A549 (cell line): ENCODE measurements at places on chromosomes 1 and 21. TPM values are rescaled to one million over a fixed set of nuclear protein-coding genes. Genes with fewer than 3 reads are reported as not detected.

The NUP210L gene
- not detected in 3 replicates for polyA plus RNA-seq

The PGBD2 gene
- 5.6 to 6.8 TPM (median 5.8 TPM) in 3 replicates for polyA plus RNA-seq

The AQP10 gene
- polyA plus RNA-seq: not detected in 3 replicates

DNA sequence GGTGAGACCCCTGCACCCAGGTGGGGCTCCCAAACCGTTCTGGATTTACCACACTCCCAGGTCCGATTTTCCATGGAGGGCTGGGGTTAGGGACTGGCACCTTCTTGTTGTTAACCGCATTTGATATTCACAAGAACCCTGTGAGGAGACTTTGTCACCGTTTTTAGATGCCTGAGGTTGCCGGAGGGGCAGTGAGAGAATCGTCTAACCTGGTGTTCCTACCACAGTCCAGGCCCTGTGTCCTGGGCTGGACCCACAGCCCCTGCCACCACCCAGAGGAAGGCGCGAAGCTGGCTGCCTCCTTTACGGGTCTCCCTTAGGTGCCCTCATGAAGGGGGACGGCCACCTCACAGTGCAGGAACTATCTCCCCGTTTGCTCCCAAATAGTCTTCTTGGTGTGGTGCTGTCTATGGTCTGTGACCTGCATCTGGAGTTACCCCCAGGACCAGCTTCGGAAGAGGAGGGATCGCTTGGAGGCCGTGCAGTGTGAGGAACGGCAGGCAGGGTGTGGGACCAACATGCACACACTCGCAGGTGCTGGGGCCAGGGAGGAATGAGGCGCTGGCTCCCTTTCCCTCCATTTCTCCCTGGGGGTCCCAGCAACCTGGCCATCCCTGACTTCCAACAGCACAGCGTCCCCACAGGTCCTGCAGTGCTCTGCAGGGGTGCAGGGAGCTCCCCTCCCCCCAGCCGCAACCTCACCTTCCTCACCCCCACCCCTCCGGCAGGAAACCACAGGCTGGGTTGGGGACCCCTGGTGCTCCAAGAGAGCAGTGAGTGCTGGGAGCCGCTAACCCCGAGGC lies 7.0 kb downstream of the SIM2 start:
- DNase-seq: no peak

The TEDDM1 gene
- polyA plus RNA-seq: not detected in 3 replicates

DNA sequence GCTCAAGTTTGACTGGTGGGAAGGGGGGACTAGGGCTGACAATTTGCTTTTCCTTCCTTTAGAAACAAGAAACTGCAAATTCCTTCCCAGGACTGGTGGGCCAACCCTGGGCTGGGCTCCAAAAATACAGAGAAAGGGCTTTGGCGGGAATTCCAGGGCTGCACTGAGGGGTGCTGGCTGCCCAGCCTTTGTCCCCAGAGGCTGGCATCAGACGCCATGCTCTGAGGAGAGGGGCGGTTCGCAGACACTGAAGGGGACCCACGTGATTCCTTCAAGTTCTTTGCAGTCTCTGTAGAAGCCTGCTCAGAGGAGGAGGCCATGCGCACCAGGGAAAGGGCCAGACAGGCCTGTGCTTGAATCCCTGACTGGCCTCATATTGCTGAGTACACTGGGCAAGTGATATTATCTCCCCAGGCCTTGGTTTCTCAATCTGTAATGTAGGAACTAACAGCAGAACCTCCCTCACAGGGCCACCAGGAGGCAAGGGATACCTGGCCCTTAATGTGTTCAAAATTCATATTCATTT lies 119.5 kb downstream of the EPHB2 start:
- no peak for DNase-seq

The NEXN gene
- polyA plus RNA-seq: 7.3 to 8.7 TPM (median 8.2 TPM) in 3 replicates

The NR1I3 gene
- polyA plus RNA-seq: not detected in 3 replicates

GRCh38 chr1:24426744-24427544 lies 11.3 kb downstream of the NIPAL3 start:
- DNase-seq: no peak

- no peak for DNase-seq
These were observed 189.8 kb downstream of the CLIC6 start for GRCh38 chr21:34858559-34858958.

The FAM72D gene
- polyA plus RNA-seq: 11.1 to 13.5 TPM (median 12.9 TPM) in 3 replicates

DNA sequence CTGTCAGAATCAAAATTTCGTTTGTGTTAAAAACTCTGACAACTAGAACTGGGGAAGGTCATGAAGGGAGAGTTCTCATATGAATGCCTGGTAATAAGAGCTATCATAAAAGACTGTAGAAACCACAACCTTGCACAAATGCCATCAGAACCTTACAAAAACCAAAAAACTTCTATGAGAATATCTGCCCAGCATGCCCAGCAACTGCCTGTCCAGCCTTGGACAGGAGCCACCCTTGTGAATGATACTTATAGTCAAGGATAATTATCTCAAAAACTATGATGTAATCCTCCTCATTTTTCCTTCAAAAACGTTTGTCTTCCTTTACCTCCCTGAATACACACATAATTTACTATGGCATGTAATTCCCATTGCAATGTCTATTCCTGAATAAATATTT lies 53.4 kb upstream of the C1orf185 start:
- DNase-seq: no peak

The RGS4 gene
- 0.03 TPM in 1 of 3 replicates, not detected in the others for polyA plus RNA-seq

The CD247 gene
- 0.10 to 0.28 TPM (median 0.18 TPM) in 3 replicates for polyA plus RNA-seq

The CDC42BPA gene
- polyA plus RNA-seq: 11.4 to 12.6 TPM (median 12.5 TPM) in 3 replicates

DNA sequence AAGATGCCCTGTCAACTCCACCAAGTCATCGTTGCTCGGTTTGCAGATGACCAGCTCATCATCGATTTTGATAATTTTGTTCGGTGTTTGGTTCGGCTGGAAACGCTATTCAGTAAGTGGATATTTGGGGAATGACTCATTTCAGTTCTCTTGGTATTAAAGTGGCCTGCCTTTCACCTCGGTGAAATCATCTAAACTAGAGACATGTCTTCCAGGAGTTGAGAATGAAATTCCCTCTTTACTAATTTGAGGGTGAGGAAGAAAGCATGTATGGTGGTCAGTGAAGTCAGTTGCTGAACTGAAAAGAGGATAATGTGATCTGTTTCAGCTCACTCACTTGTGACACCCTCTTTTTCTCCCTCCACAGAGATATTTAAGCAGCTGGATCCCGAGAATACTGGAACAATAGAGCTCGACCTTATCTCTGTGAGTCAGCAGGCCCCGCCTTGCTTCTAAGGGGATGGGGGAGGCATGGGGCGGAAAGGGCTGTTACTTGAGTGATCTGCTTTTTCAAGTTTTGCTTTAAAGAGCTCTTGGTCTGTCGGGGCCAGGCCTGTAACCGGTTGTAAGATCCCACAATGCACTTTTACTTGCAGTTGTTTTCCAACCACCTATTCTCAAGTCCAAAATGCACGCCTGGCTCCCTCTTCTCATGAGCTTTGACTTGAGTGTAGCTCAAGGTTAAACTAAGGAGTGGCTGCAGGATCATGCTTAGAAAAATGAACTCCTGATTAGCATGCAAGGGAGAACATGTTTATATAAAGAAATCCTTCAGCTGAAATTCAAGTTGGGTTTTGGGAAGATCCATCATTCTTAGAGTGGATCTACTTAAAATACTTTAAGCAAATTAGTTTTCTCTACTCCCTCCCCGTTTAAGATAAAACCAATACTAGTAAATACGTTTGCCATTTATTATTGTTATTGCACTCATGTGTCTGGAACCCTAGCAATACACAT lies 59.8 kb downstream of the CAPN2 start:
- peak; percentile 75 for DNase-seq

The OR2T33 gene
- not detected in 3 replicates for polyA plus RNA-seq

DNA sequence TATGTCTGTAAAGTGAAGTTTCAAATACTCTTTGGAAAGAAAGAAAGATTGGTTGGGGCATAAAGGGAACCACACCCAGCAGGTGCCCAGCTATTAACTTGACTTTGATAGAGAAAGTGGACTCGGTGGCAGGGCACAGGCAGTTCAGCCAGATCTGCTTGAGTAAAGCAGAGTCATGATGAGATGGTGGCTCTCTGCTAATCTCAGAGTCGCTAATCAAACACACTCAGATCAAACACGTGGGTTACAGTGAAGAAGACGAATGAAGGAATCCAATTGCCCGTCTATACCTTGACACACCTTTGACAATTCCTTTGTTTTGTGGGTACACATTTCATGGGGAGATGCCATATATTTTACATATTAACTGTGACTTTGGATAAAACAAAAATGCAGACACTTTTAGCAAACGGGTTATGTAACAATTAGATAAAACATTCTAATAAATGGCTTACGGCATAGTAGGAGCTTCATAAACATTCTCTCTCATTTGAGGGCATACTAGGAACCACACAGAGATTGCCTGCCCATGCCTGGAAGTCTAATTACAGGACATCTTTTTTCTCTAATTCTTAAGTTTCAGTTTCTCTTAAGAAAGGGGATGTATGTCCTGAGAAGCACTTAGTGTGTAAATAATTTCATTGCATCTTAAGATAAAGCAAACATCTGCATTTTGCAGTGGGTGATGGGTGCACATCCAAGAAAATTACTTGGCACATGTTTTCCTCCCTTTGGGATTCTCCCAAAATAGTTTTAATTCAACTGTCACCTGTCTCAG lies 7.2 kb downstream of the CBR1 start:
- no peak for DNase-seq

DNA sequence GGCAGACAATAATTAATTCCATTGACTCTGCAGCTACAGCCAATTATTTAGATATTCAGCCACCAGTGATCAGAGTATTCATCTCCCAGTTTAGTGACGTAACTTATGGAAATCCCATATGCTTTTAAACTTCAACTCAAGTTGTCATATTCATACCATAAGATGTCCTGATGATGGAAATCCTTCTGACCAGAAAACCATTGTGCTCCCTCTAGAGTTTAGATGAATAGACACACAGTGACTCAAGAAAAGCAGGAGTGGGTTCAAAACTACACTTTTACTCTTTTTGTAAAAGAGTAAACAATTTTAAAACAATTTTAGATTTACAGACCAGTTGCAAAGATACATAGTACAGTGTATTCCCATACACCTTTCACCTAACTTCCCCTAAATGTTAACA lies 463.7 kb downstream of the KCNT2 start:
- DNase-seq: no peak

The LRP8 gene
- polyA plus RNA-seq: 25.8 to 32.6 TPM (median 26.4 TPM) in 3 replicates

GRCh38 chr1:197553281-197553680 lies 222.0 kb downstream of the DENND1B start:
- DNase-seq: no peak

DNA sequence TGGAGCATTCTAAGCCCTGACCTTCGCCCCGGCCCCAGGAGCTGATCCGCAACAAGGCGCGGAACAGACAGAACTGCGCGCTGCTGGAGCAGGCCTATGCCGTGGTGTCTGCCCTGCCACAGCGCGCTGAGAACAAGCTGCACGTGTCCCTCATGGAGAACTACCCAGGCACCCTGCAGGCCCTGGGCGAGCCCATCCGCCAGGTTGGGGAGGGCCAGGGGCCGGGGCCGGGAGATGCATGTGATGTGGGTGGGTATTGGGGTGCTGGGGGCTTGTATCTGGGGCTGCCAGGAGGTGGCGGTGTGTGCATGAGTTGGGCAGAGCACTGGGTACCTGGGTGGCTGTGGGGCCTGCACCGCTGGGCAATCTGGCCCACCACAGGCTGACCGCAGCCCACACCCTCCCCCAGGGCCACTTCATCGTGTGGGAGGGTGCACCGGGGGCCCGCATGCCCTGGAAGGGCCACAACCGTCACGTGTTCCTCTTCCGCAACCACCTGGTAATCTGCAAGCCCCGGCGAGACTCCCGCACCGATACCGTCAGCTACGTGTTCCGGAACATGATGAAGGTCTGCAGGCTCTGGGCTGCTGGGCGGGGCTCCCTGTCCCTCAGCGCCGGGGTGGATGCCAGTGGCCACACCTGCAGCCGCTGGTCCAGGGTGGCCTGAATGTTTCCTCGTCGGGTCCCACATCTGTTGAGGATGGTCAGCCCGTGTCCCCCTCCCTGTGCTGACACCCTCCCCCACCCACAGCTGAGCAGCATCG lies 65.8 kb downstream of the TRIM11 start:
- no peak for DNase-seq

DNA sequence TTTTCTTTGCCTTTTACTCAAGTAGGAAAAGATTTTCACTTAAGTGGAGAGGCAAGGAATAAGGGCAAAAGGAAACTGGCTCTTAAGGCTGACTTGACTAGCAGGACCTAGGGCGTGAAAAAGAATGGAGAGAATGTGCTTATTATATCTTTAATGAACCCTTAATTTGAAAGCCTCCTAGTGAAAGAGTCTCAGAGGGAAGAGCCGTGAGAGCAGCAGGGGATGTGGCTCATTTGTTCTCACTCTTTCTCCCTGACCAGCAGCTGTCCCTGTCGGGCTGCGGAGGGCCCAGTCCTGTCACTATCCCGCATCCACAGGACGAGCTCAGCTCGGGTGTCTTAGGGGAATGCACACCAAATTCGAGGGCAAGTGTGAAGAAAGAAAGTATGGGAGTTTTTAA lies 180.1 kb downstream of the EDEM3 start:
- no peak for DNase-seq

DNA sequence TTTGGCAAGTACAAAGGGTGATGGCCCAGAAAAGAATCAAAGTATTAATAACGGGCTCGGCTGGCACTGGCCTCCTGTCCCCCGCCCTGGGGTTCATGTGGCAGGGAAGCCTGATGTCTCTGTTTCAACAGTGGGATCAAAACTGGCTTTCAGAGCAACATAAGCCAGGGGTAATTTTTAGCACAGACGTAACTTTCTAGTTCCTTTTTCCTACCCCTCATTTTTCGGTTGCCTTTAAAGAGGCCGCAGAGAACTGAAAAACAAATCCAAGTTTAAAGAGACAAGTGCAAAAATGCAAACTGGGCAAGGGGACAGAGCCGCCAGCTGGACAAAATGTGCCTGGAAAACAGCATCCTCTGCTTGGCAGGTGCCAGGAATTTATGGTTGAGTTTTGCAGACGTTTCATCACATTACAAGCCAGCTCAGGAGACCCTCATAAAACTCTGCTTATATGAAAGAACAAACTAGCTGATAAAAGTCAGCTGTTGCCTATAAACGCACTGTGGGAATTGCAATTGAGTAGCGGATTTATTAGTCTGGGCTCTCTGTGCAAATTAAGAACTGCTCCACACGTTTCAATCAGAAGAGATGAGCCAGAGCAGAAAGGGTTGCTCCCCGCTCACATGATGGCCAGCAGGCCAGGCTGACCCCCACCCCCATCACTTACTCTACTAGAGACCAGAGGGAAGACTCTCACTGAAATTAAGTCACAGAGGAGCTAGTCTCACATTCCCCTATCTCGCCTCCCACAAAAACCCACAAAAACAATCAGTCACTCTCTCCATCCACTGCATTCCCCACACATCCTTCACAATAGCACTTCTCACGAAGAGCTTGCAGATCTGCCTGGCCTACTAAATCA lies 15.8 kb upstream of the CDCA8 start:
- DNase-seq: no peak

DNA sequence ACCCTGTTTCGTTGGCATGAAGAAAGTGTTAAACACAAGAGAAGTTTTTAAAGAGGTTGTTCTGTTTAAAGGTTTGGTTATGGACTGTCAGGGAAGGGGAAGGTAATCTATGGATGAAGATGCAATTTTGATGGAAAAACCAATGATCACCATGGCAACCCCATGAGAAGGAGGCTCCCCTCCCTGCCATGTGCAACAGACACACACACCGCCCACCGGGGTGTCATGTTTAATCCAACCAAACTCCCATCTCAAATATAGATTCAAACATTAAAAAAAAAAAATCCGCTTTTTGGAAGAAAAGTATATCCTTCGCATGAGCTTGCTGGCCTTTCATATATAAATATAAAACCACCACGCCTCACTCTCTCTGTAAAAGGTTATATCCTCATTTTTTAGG lies 80.9 kb upstream of the KRTAP19-8 start:
- DNase-seq: no peak

The TRMT1L gene
- 14.9 to 17.3 TPM (median 16.1 TPM) in 3 replicates for polyA plus RNA-seq

GRCh38 chr1:23376890-23377811 lies 7.5 kb upstream of the ZNF436 start:
- DNase-seq: peak; percentile 91
